ENCODE measurements at places on chromosomes 1 and 21. TPM values are rescaled to one million over a fixed set of nuclear protein-coding genes. Genes with fewer than 3 reads are reported as not detected.

LINGO4 gene
- total RNA-seq, result not detected

POU3F1 gene
- 0.17 TPM for total RNA-seq

CFAP298 gene
- total RNA-seq, result 15.5 TPM

LCE1E gene
- not detected for total RNA-seq

OR2T29 gene
- total RNA-seq, result not detected

All from bronchial smooth muscle cell (primary cell).